ENCODE measurements at places on chromosomes 3 and 15.

GRCh38 chr15:98277602-98278001 lies 317.1 kb downstream of the ARRDC4 start:
- no peak for DNase-seq

DNA sequence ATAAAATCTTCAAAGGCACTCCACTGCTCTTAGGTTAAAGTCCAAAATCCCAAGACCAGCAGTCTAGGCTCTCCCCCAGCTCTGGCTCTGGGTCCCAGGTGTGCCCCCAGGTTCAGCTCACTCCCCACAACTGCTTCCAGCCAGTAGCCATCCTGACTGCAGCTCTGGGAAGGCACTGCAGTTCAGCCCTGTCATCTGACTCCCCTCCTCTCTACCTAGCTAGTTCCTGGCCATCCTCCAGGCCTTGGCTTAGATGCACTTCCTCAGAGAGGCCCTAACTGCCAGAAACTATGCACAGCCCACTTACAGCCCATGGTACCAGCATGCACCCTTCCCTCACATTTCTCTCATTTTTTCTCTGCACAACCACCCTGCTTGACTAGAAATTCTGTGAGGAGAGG lies 25.5 kb downstream of the TBC1D2B start:
- no peak for DNase-seq

- no peak for DNase-seq
These were observed 4.3 kb downstream of the ARHGEF26 start for GRCh38 chr3:154125378-154126030.

- no peak for DNase-seq
These were observed 74.7 kb upstream of the THBS1 start for GRCh38 chr15:39506146-39506545.

- DNase-seq = no peak
These were observed 16.8 kb upstream of the SRP14 start for GRCh38 chr15:40055576-40056293.

- DNase-seq = no peak
These were observed 6.7 kb downstream of the CCDC9B start for GRCh38 chr15:40333922-40334492.

DNA sequence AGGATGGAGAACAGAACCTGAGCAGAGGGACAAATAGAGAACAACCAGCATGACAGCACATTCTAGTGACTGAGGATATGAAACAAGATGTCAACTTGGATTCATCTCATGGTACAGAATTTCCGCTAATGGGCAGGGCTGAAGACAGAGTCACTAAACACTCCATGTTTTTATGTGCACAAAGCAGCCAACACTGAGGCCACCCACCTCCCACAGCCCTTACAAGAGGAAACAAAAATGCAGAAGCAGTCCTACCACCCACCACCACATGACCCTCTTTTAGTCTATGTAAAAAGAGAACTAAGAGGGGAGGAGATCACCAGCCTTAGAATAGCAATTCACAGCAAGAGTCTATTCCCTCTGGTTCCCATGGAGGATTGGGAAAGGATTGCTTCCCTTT lies 131.4 kb upstream of the UBE2E2 start:
- no peak for DNase-seq

- no peak for DNase-seq
These were observed 11.9 kb downstream of the ANP32A start for GRCh38 chr15:68808770-68809169.

- DNase-seq = no peak
These were observed 41.6 kb downstream of the PIK3CA start for GRCh38 chr3:179189759-179190158.

DNA sequence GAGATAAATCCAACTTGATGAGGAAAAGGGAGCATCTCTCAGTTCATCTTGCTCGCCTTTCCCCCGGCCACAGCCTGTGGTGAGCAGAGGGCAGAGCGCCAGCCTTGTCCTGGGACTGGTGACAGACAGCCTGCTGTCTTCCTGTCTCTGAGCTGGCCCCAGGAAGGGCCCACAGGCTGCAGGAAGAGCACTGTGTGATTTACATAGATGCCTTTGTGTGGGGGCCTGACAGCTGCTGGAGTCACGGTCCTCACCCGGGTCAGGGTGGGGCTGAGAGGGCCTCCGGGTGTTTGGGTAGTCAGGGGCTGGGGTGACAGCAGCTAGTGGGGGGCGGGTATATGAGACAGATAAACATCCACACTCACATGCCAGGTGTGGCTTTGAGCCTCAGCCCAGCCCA lies 29.3 kb downstream of the PLA2G4D start:
- DNase-seq = no peak

GRCh38 chr15:29309139-29309538 lies 39.5 kb upstream of the NSMCE3 start:
- no peak for DNase-seq

GRCh38 chr3:60912142-60912541 lies 339.1 kb downstream of the FHIT start:
- DNase-seq = no peak

DNA sequence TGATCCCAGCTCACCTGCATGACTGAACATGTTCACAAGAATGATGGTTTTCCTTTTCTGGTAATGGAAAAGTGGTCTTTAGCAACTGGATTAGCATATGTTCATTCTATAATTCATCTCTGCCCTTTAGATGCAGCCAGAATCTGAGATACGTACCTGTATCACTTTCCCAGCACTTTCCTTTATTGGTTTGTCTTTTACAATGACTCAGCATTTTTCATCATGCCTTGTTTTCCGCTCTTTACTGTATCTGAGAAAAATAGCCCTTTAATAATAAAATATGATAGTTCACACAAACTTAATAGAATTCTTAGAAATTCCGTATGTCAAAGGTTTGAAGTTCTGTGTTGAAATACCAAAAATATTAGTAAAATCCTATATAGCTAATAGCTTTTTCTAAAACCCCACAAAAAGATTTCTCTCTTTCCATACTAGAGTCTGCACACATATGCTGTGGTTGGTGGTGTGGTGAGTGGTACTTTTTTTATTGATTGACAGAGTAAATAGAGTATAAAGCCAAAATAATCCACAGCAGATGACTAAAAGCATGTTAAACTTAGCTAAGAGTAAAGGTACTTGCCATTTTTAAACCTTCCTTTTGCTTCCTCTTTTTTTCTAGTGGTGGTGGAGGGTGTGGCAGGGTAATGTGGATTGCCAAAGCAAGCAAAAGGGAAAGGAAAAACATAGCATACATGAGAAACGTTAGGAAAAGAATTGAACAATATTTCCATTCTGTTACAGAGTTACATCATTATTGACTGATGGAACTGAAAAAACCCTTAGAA lies 328.9 kb upstream of the RBMS3 start:
- no peak for DNase-seq

- DNase-seq = no peak
These were observed 1.2 kb upstream of the HGD start for GRCh38 chr3:120683213-120683612.

GRCh38 chr3:45055032-45055410 lies 28.9 kb downstream of the CLEC3B start:
- no peak for DNase-seq

DNA sequence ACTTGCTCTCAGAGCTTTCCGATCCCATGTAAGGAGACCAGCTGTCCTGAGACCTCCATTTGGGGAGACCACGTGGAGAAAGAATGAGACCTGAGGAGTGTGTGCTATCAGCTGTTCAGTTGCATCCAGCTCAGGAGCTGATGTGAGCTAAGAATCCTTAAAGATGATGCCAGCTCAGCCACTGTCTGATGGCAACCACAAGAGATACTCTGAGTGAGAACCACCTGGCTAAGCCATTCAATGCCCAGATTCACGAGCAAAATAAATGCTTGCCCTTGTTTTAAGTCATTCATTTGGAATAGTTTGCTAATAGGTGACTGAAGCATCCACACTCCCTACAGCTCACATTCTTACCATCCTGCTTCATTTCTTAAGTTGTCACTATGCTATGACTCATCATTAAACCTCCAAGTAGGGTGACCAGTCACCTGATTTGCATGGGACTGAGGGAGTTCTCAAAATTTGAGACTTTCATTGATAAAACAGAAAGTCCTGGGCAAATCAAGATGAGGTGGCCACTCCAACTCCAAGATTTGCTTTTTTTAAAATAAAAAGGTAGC lies 56.4 kb downstream of the SPTSSB start:
- no peak for DNase-seq

GRCh38 chr3:56829533-56829932 lies 27.8 kb upstream of the ARHGEF3 start:
- DNase-seq = no peak

GRCh38 chr15:79190093-79190492 lies 92.4 kb upstream of the ANKRD34C start:
- DNase-seq = no peak

DNA sequence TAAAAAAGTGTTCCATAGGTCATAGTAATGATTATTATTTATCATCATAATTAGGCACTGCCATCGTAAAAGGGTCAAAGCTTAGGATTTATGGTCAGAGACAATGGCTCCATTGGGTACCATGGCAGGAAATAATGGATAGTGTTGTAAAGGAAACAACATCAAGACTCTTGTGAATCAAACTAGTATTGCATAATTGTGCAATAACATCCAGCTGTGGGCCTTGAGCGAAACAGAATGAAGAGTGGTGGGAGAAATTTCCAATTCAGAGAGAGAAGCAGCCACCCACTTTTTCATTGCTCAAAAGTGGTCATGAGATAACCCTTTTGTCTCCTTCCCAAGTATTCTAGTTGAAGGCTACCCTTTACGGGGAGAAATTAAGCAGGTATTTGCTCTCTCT lies 61.7 kb downstream of the ALDH1A2 start:
- DNase-seq = no peak

DNA sequence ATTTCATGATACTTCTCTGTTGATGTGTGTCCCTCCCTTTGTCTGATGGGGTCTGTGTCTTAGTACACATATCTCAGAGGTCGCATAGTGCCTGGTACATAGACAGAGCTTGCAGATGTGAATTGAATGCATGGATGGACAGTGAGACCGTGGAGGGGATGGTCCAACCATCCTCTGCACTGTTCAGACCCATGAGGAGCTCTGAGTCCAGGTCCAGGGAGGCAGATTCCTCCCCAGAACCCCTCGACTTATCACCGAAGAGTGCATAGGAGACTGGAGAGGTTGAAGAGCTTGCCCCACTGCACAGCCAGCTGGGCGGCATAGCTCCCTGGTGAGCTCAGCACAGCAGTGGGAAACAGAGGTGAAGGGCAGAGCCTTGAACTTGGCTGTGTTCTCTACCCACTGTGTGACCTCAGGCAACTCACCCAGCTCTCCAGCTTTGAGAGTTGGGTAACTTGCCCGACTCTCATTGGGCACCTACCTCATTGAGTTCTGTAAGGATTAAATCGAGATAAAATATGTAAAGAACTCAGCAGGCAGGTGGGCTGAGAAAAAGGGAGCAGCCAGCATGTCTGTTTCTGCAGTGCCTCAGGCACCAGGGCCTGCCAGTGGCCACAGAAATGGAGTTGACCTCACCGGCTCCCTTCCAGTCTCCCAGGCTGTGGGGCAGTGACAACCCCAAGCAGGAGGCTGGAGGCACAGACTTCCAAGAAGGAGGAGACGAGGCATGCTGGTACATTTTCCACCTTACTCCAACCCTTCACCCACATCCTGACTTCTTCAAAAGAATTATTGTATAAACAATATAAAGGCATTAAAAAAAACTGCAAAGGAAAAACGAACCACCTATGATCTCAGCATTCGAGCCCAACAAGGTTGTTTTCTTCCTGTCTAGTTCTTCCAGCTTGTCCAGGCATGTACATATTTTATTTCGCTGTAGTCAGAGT lies 54.1 kb upstream of the TFRC start:
- no peak for DNase-seq

GRCh38 chr3:126375835-126376331 lies 18.7 kb upstream of the KLF15 start:
- DNase-seq = no peak

DNA sequence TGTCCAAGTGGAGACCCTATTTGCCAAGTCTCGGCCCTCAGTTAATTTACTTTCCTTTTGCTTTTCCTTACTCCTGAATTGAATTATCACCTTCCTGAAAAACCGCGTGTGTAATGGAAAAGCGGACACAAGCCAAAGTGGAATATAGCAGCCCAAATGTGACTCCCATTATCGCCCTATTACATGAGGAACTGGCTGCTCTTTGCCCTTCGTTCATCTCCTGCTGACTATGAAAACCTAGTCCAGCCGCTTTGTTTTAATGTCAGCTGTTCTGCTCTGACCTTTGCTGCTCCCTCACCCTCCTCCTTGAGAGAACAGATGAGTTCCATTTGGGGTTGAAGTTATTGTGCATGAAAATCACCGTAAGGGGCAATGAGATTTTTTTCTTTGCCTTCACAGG lies 632.7 kb upstream of the SUCLG2 start:
- no peak for DNase-seq

- DNase-seq = no peak
These were observed 97.4 kb upstream of the CCDC80 start for GRCh38 chr3:112738366-112738765.

DNA sequence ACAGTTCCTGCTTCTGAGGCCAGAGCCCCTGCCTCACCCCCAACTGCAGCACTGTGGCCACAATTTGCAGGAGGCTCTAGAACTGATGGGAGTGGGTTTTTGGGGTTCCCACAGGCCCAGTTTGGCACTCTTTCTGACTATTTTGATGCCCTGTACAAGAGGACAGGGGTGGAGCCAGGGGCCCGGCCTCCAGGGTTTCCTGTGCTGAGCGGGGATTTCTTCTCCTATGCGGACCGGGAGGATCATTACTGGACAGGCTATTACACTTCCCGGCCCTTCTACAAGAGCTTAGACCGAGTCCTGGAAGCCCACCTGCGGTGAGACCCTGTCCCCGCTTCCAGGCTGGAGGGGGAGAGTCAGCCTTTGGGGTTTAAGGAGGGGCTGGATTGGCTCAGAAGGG lies 6.9 kb downstream of the MAN2A2 start:
- DNase-seq = no peak

- DNase-seq = no peak
These were observed 156.8 kb downstream of the IMPG2 start for GRCh38 chr3:101163554-101163953.

- no peak for DNase-seq
These were observed 828.5 kb upstream of the NECTIN3 start for GRCh38 chr3:110243081-110243480.

DNA sequence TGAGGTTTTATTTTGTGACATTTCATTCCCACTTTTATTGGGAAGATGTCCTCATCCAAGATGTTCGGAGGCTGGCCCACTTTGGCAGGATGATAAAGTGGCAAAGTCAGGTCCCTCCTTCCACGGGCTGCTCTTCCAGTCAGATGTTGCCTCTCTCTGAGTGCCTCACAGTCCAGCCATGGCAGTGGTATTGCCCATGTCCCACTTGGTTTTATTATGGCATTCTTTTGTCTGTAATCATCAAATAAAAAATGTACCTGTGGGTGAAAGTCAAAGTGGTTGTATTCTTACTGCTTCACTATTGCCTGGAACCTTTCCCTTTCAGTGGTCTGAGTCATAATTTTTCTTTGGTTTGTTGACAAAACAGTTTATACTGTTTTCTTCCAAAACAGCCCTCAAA lies 20.2 kb downstream of the ARNT2 start:
- no peak for DNase-seq
